Immature natural killer cell (primary cell): ENCODE measurements at places on chromosomes 4 and X. TPM values are rescaled to one million over a fixed set of nuclear protein-coding genes. Genes with fewer than 3 reads are reported as not detected.
A peak's percentile ranks its signal among the peaks of the same experiment; 100 is the strongest.

DNA sequence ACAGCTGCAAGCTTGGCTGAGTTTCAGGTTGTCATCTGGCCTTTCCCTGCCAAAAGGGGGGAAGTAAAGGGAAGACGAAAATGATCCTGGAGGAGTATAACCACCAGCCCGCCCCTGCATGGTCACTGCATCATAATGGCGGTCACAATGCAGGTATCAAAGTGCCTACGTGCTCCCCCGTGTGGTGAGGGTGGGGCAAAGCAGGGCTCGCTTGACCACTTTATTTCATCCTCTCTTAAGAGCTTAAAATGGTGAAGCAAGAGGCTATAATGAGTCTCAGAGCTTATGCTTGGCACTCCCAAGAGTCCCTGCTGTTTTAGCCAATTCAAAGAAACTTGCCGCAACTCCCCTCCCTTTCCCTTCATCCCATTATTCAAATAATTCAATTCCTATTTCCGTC is 105.6 kb downstream of the APOOL start:
- no peak overlapping the region for H3K27ac ChIP-seq
- no peak overlapping the region for H3K4me3 ChIP-seq
- DNase-seq: no peak
- H3K4me1 ChIP-seq: no peaks in the 10 kb centered on the region
- no peaks in the 10 kb centered on the region for H3K36me3 ChIP-seq
- H3K27me3 ChIP-seq: peaks cover 2% of the 10 kb centered on the region

The SRPK3 gene
- not detected for polyA plus RNA-seq

DNA sequence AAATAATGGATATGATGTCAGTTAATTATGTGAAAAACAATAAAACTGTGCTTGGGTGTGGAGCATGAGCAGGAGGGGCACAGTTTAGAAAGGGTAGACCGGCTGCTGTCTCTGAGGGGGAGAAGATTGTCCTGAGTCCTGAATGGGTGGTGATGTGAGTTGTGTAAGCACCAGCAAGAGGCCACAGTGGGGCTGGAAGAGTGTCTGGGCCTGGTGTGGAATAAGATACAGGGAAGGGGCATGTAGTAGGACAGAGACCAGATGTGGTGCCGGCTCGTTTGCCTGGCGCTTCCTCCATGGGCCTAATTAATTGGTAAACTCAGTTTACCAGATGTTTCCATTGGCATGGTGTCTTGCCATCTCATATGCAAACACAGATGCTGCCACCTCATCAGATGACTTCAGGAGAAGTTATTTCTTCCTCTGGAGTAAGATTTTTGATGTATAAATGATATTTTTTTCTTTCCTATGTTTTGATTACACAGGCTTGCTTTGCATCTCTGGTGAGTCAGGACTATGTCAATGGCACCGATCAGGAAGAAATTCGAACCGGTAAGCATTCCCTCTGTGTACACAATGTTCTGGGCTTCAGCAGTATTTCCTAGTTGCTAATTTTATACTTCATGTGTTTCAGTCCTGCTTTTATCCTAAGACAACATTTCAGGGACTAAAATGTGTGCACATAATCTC is 5.1 kb downstream of the MED28 start:
- no peak overlapping the region for H3K27ac ChIP-seq
- no peak for DNase-seq
- peaks cover 5% of the 10 kb centered on the region for H3K27me3 ChIP-seq
- no peak overlapping the region for H3K4me3 ChIP-seq
- peaks cover 24% of the 10 kb centered on the region for H3K36me3 ChIP-seq
- peaks cover 44% of the 10 kb centered on the region for H3K4me1 ChIP-seq

The S100P gene
- polyA plus RNA-seq: not detected

DNA sequence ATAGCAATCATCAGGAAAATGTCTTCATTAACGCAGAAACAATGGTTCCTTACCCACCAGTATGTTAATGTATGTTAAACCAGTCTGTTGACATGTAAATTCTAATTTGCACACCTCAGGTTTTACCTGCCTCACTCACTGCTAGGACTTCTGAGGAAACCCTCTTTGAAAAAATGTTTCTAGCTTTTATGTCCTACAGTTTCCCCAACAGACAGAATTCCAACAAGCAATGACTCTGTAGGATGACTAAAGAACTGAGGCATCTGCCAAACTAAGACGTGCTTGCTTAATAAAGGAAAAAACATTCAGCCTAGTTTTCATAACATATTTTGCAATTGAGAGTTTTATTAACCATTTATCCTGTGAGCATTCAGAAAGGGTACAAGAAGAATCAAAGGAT is 20.6 kb upstream of the SOX3 start:
- H3K36me3 ChIP-seq: no peaks in the 10 kb centered on the region
- H3K27me3 ChIP-seq: no peaks in the 10 kb centered on the region
- no peaks in the 10 kb centered on the region for H3K4me1 ChIP-seq

DNA sequence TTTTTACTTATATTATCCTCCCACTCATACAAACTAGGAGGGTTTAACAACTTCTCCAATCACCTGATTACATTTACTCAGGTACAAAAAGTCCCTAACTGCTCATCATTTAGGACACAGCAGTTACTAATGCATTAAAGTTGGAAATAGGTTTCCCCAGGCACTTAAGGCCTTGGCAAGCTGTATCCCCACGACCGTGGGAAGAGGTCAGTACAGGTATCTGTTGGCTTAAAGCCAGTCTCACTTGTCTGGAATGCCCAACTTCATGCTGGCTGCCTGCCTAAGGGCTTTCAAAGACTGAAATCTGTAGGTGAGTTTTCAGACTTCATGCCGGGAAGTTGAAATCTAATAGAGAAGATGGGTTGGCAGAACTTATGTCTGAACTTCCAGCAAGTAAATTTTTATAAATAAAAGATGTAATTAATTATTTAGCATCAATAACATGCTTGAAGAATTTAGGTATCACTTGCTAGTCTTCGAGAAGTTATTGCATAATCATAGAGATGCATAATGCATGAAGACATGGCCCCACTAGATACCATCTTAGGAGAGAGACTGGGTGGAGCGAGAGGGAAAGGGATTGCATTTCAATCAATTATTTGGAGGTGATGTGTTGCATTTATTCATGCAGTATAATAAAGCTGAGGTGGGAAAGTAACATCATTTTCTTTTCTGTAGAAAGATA is 54.2 kb downstream of the SCD5 start:
- DNase-seq: no peak
- H3K27me3 ChIP-seq: peaks cover 2% of the 10 kb centered on the region
- H3K4me3 ChIP-seq: no peak overlapping the region
- no peaks in the 10 kb centered on the region for H3K4me1 ChIP-seq
- H3K36me3 ChIP-seq: no peaks in the 10 kb centered on the region

The HERC5 gene
- polyA plus RNA-seq: 12.1 TPM

- no peaks in the 10 kb centered on the region for H3K4me1 ChIP-seq
- H3K27ac ChIP-seq: no peak overlapping the region
- H3K36me3 ChIP-seq: no peaks in the 10 kb centered on the region
- no peak for DNase-seq
These were observed 13.1 kb upstream of the ETNPPL start for GRCh38 chr4:108775921-108776320.

DNA sequence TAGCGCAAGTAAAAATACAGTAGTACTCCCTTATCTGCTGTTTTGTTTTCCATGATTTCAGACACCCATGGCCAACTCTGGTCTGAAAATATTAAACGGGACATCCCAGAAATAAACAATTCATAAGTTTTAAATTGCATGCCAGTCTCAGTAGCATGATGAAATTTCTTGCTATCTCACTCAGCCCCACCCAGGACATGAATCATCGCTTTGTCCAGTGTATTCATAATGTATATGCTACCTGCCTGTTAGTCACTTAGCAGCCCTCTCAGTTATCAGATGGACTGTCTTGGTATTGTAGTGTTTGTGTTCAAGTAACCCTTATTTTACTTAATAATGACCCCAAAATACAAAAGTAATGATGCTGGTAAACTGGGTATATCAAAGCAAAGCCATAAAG is 158.2 kb upstream of the DDIT4L start:
- no peak overlapping the region for H3K4me3 ChIP-seq
- H3K27me3 ChIP-seq: peaks cover 4% of the 10 kb centered on the region
- H3K4me1 ChIP-seq: no peaks in the 10 kb centered on the region
- H3K36me3 ChIP-seq: no peaks in the 10 kb centered on the region
- H3K27ac ChIP-seq: no peak overlapping the region

DNA sequence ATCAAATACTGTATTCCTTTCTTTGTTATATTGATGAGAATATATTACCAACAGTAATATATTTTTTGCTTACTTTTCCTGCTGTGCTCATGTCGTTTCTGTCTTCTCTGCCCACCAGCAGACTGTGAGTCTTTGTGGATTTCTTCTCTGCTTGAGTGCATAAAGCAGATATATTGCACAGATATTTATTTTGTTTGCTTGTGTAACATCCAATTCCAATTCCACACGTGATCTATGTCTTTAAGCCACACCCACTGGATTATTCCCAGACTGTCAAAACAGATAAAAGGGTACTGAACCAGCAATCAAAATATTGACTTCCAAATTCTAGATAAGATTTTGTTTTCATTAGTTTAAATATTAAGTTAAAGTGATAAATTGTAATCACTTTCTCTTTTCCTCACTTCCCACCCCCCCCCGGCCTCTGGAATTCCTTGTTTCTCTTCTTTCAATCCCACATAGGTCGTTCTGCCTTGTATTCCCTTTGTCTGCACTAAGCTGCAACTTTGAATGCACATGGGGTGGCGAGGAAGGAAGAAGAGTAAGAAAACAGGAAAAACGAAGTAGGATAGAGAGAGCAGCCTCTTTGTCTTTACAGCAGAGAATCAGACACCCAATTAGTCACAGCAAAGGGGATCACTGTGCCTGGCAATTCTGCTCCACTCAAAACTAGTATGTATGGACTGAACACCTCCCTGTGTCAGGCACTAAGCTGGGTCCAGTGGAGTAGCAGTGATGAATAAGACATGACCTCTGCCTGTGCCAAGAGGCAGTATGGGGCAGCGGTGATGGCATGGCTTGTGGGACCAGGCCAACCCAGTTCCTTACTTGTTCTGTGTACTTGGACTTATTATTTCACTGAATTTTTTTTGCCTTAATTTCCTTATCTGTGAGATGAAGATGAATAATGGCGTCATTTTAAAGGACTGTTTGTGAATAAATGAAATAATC is at the start of gene ADH1B:
Gene ADH1B, minus strand, starts transcription at position 161 of the 951 bp plus-strand sequence. Its CDS starts 70 bp downstream, at position 91.
- H3K4me3 ChIP-seq: no peak within 1 kb of the TSS
- H3K27me3 ChIP-seq: peaks cover 3% of the 10 kb centered on the region
- no peak for DNase-seq
- H3K27ac ChIP-seq: no peak within 1 kb of the TSS
- no peaks in the 10 kb centered on the region for H3K36me3 ChIP-seq
- H3K4me1 ChIP-seq: no peaks in the 10 kb centered on the region

DNA sequence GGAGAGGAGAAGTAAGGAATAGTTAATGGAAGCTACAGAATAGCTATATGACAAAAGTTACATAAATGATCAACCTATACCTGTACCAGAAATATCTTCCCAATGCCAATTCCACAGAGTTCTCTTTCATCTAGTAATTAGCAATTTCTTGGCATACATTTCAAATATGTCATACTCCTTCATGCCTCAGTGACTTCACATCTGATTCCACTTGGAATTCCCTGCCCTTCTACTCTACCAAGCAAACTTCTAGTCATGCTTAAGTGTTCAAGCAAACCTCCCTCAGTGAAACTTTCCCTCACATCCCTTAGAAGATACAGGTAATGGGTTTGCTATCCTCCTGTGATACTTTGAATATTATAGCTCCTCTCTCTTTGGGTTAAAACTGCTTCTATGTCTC is 127.1 kb downstream of the KLHL13 start:
- no peaks in the 10 kb centered on the region for H3K27me3 ChIP-seq
- no peaks in the 10 kb centered on the region for H3K4me1 ChIP-seq
- DNase-seq: no peak
- H3K4me3 ChIP-seq: no peak overlapping the region
- H3K27ac ChIP-seq: no peak overlapping the region

- H3K4me1 ChIP-seq: no peaks in the 10 kb centered on the region
- H3K27ac ChIP-seq: no peak overlapping the region
- H3K4me3 ChIP-seq: no peak overlapping the region
- H3K27me3 ChIP-seq: peaks cover 5% of the 10 kb centered on the region
- H3K36me3 ChIP-seq: no peaks in the 10 kb centered on the region
These were observed 87.6 kb upstream of the EXOC1L start for GRCh38 chr4:55731959-55732358.

- H3K36me3 ChIP-seq: peaks cover 6% of the 10 kb centered on the region
- H3K4me3 ChIP-seq: no peak overlapping the region
These were observed 82.7 kb downstream of the MBNL3 start for GRCh38 chrX:132406106-132406505.

- DNase-seq: peak; percentile 48
- no peak overlapping the region for H3K4me3 ChIP-seq
- no peaks in the 10 kb centered on the region for H3K4me1 ChIP-seq
- H3K27ac ChIP-seq: no peak overlapping the region
- H3K27me3 ChIP-seq: peaks cover 1% of the 10 kb centered on the region
These were observed 155.2 kb upstream of the GALNT7 start for GRCh38 chr4:173013232-173013930.

DNA sequence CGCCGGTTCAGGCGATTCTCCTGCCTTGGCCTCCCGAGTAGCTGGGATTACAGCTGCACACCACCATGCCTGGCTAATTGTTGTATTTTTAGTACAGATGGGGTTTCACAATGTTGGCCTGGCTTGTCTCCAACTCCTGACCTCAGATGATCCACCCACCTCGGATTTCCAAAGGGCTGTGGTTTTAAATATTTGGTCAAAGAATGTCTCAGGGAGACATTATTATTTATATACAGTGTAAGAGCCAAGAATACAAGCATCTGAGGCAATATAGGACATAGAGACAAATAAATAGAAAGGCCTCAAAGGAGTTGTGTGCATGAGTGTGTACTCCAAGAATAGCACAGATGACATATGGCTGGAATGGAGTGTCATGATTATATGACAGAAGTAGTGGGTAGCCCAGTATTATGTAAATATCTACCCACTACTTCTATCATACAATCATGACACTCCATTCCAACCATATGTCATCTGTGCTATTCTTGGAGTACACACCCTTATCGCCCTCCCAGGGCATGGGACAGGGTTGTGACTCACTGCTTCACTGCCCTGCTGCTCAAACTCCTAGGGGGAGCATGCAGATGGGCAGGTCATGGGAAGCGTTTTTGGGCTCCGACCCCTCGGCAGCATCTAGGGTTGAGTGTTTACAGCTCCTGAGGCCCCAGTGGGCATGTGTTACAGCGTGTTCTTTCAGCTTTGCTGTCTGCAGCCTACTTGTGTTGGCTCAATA is 1649.8 kb upstream of the PCDH10 start:
- DNase-seq: no peak
- no peak overlapping the region for H3K27ac ChIP-seq
- H3K36me3 ChIP-seq: no peaks in the 10 kb centered on the region
- no peaks in the 10 kb centered on the region for H3K4me1 ChIP-seq
- no peaks in the 10 kb centered on the region for H3K27me3 ChIP-seq

DNA sequence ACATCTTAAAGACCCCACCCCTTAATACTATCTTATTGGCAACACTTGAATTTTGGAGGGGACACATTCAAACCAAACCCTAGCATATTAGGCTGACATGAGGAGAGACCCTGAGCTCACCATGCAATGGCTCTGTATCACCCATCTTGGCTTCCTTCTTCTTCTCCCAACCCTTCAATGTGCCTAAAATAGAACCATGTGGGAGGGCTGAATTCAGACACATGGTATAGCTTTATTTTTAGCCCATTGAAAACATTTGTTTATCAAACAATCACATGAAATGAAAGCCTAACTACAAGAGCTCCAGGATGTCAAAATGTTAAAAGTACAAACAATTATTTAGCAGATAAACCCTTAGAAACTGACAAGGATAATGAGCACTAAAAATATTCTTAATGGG is 81.6 kb downstream of the RASL11B start:
- H3K4me1 ChIP-seq: no peaks in the 10 kb centered on the region
- no peak overlapping the region for H3K27ac ChIP-seq
- no peak for DNase-seq
- H3K36me3 ChIP-seq: no peaks in the 10 kb centered on the region
- no peaks in the 10 kb centered on the region for H3K27me3 ChIP-seq
- H3K4me3 ChIP-seq: no peak overlapping the region

- H3K36me3 ChIP-seq: no peaks in the 10 kb centered on the region
- peaks cover 15% of the 10 kb centered on the region for H3K4me1 ChIP-seq
- no peak for DNase-seq
- no peak overlapping the region for H3K27ac ChIP-seq
These were observed 59.5 kb downstream of the SLC10A7 start for GRCh38 chr4:146462251-146462650.
